ENCODE measurements at places on chromosomes 16 and 17.

- no peak for DNase-seq
Observed at GRCh38 chr17:8020776-8021564, 17.9 kb upstream of the ALOX15B start.

GRCh38 chr16:89171216-89172170 lies at the start of gene CDH15:
Gene CDH15, plus strand, starts transcription at chr16:89171748. Its CDS starts 84 bp downstream, at chr16:89171832.
- peak; percentile 47 for DNase-seq

GRCh38 chr16:77617996-77618395 lies 104.3 kb upstream of the NUDT7 start:
- no peak for DNase-seq

- DNase-seq = no peak
Observed at GRCh38 chr17:2950846-2951245, 112.6 kb downstream of the OR1D5 start.

DNA sequence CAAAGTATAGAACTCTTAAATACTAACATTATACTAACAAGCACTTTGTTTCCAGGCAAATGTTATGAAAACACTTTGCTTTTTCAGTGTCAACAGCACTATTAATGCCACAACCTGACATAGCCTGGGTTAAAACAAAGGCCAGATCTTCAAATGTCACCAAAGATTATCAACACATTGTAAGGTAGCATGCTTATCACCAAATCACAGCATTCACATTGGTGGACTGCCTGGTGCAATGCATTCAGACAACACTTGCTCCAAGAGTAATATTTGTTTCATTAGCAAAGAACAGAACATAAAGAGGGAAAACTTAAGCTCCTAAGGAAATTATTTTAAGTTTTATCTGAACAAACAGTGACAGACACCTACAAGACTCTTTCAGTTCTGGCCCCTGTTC lies 1361.2 kb downstream of the CDH8 start:
- no peak for DNase-seq

GRCh38 chr17:36980280-36980761 lies 31.6 kb downstream of the AATF start:
- peak; percentile 56 for DNase-seq

DNA sequence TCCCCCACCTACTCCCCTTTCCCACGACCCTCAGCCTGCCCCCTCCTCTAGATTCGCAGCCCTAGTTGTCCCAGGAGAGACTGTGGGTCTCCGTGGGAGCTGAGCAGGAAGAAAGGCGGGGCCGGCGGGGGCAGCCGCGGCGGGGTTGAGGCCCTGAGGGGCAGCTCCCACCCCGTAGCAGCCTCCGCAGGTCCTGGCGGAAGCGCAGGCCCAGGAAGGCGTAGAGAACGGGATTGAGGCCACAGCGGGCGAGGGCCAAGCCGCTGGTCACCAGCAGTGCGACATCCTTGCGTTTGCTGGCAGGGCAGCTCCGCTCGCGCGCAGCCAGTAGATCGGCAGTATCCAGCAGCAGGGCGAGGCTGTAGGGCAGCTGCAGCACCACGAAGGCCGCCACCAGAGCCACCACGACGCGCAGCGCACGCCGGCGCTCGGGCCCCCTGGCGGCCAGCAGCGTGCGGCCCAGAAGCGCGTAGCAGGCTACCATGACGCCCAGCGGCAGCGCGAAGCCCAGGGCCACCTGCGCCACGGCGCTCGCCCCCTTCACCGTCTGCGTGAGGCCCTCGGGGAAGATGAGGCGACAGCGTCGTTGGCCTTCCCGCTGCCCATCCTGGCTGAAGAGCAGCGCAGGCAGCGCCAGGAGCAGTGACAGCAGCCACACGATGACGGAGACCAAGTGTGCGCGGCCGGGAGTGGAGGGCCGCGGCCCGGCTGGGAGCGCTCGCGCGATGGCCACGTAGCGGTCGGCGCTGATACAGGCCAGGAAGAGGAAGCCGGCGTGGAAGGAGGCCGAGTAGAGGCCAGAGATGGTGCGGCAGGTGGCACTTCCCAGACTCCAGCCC lies 1.9 kb downstream of the CCR10 start:
- peak; percentile 76 for DNase-seq

GRCh38 chr16:77555791-77556190 lies 121.0 kb upstream of the ADAMTS18 start:
- DNase-seq = no peak

DNA sequence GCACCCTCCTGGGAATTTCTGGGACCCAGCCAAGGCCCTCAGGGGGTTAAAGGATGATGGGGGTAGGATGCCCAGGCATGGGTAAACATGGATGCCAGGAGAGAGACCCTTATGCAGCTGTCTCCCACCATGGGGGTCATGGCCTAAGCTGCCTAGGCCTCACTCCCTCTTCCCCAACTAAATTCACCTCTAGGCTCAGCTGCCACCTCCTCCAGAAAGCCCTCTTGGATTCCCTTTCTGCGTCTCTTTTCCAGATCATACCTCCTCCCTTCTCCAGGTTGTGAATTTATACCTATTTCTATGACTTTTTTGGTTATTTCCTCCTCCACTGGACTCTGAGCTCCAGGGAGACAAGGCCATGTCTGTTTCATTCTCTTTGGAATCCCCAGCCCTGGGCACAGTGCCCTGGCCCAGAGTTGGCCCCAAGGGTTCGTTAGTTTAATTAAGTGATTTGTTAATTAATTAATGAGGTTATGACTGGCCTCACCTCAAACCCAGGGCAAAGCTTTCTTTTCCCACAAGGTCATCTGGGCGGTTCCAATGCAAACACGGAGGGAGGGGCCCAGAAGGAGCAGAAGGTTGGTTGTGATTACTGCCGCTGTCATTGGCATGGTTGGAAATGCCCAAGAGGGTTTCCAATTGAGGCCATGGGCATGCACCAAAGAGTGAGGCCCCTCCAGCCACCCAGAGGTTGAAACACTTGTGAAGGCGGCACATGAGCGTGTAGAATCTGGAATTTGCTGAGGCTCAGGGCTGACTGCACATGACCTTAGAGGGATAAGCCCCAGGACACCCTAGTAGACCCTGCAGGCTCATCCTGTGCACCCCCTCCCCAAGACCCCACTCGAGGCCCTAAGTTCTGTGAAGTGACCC lies 6.9 kb upstream of the KRT17 start:
- DNase-seq = no peak

DNA sequence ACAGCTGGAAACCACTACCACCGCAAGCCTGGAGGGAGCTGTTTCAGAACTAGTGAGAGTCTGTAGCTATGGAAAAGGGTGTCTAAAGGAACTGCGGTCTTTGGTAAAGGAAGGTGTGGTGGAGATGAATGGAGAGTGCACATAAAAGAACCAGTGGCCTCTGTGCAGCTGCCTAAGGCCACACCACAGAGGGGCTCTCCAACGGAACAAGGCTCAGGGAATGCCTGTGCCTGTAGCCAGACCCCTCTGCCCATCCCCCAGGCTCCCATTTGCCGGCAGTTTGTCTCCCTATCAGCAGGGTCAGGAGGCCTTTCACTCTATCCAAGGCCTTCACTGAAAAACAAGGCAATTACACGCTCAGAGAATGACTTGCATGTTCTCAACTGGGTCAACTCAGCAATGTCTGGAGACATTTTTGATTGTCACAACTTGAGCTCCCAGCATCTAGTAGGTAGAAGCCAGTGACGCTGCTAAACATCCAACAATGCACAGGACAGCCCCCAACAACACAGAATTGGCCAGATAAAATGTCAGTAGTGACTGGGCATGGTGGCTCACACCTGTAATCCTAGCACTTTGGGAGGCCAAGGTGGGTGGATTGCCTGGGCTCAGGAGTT lies 3.3 kb upstream of the FDXR start:
- no peak for DNase-seq

- DNase-seq = no peak
Observed at GRCh38 chr17:871751-872519, 89.8 kb downstream of the MRM3 start.

GRCh38 chr16:66278604-66279262 lies 87.8 kb upstream of the CDH5 start:
- no peak for DNase-seq

GRCh38 chr16:26441178-26441577 lies 625.5 kb upstream of the C16orf82 start:
- no peak for DNase-seq

- no peak for DNase-seq
Observed at GRCh38 chr17:71919186-71919585, 201.6 kb upstream of the SOX9 start.

- DNase-seq = no peak
Observed at GRCh38 chr17:828761-829160, 46.6 kb downstream of the MRM3 start.

- peak; percentile 32 for DNase-seq
Observed at GRCh38 chr17:75191584-75191983, 8.8 kb upstream of the SUMO2 start.

DNA sequence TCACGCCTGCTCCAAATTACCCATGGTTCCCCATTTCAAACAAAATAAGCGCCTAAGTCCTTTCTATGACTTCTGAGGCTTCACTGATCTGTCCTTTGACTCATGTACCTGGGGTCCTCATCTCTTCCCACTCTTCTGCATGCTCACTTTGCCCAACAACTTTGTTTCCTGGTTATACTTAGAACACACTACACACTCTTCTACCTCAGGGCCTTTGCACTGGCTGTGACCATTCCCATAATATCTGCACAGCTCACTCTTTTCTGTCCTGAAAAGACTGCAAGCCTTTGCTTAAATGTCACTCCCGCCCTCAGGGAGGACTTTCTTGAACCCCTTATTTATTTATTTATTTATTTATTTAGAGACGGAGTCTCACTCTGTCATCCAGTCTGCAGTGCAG lies 14.1 kb downstream of the CDH1 start:
- DNase-seq = no peak

GRCh38 chr17:16135461-16135860 lies 79.9 kb downstream of the NCOR1 start:
- peak; percentile 3 for DNase-seq

- no peak for DNase-seq
Observed at GRCh38 chr16:67158637-67159600, 790 bp downstream of the TRADD start.

Measured in HCEC 1CT (cell line).